ENCODE measurements at places on chromosomes 5 and 9. TPM values are rescaled to one million over a fixed set of nuclear protein-coding genes. Genes with fewer than 3 reads are reported as not detected.
A peak's percentile ranks its signal among the peaks of the same experiment; 100 is the strongest.

- DNase-seq: no peak
Measured at GRCh38 chr5:158642879-158643278, 456.8 kb downstream of the EBF1 start.

- DNase-seq: no peak
Measured at GRCh38 chr5:127660047-127660733, 11.3 kb downstream of the CTXN3 start.

GRCh38 chr9:74711341-74711740 is 176.4 kb downstream of the TRPM6 start:
- no peak for DNase-seq

GRCh38 chr5:8829323-8830029 is 716.4 kb downstream of the SEMA5A start:
- no peak for DNase-seq

DNA sequence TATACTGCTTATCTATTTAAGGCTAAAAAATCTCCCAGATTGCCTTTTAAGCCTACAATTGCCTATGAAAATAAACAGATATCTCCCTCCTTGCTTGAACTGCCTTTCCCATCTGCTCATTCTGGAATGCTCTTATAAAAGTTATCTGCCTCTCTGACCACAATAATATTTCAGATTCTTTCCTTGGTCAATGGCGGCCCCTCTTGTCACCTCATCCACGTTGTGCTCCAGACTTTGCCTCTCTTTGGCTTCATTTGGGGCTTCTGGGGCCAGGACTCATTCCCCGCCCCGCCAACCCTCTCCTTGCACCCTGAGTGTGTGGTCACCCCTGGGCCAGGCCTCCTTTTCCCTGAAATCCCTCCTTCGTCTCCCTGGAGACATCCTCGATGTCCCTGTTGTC is 110.0 kb upstream of the RPS23 start:
- DNase-seq: no peak

GRCh38 chr9:131851414-131851813 is 111.5 kb upstream of the RAPGEF1 start:
- no peak for DNase-seq

DNA sequence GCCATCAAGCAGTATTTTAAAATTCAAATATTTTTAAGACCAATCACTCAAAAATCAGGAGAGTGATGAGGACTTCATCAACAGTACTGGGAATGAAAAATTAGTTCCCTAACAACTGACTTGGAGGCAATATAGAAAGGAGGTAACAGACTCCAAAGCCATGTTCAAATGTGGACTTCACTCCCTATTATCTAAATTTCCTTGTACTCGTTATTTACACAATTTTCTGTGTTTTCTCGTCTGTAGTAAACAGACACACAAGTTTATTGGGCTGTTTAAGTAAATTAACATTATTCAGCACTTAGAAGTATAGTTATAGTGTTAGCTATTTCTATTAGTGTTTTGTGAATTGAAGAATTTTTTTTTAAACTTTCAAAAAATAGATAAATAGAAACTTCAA is 159.5 kb upstream of the FTMT start:
- no peak for DNase-seq

DNA sequence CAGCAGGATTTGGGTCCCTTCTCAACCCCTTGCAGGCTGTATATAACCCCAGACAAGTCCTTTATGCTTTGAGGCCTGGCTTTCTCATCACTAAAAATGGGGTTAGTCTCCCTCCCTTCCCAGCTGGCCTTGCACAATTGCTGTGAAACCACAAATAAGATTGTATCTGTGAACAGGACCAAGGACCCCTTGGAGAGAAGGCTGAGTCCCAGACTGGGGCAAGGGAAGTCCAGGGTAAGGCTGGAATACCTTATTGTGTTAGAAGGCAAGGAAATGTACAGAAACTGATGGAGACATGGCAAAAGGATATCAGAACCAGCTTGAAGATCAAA is 11.4 kb downstream of the MACROH2A1 start:
- no peak for DNase-seq

- no peak for DNase-seq
Measured at GRCh38 chr5:156598964-156599363, 251.1 kb upstream of the PPP1R2B start.

DNA sequence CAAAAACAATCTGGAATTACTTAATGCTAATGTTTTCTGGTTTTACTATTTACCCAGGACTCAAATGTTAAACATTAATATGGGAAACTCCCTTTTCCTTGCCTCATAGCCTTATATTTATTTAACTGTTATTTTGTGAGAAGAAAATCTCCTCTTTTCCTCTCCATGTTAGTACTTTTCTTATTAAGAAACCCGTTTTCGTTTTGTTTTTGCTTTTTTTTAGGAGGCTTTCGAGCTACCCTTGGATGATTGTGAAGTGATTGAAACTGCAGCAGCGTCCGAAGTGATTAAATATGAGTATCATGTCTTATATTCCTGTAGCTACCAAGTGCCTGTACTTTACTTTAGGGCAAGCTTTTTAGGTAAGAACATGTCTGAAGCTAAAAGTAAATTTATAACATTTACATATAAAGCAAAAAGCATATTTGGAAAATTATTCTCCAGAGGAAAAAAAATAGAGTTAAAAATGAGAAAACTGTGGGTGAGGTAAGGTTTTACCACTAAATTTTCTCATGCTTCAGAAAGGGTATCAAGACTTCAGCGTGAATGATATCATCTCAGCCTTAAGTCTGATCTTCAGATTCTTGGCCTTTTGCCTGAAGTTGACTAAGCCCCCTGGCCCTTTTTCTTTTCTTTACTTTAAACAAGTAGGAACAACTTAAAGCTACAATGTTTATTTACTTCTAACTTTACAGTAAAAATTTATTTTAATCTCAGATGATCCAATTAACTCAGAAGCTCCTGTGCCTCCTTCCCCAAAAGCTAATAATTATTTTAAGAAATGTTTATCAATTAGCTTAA is 113.8 kb downstream of the RPS23 start:
- no peak for DNase-seq

DNA sequence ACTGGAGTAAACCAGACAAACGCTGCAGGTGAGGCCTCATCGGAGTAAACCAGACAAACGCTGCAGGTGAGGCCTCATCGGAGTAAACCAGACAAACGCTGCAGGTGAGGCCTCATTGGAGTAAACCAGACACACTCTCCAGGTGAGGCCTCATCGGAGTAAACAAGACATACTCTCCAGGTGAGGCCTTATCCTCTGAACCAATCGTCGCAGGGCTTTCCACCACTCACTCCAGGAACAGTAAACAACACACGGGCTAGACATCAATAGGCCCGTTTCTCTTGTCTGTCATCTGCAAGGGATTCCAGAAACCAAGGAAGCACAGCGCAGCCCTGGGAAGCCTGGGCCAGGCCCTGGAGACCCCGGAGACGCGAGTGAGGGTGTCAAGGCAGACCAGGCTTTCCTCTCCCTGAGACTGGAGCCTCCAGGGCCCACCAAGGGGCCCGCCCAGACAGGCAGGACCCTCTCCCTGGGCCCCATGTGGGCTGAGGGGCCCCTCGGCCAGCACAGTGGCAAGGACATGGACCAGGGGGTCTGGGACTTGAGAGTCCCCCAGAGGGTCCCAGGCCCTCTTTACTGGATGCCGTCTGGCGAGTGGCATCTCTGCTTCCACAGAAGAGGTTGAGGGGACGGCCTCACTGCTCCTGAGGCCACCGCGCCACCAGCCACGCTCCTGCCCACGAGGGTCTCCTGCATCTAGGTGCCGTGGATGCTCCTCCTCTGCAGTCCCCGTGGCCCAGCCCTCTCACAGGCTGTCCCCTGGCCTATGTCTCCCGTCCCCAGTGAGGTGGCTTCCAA is 26.4 kb upstream of the NSMF start:
- DNase-seq: no peak

DNA sequence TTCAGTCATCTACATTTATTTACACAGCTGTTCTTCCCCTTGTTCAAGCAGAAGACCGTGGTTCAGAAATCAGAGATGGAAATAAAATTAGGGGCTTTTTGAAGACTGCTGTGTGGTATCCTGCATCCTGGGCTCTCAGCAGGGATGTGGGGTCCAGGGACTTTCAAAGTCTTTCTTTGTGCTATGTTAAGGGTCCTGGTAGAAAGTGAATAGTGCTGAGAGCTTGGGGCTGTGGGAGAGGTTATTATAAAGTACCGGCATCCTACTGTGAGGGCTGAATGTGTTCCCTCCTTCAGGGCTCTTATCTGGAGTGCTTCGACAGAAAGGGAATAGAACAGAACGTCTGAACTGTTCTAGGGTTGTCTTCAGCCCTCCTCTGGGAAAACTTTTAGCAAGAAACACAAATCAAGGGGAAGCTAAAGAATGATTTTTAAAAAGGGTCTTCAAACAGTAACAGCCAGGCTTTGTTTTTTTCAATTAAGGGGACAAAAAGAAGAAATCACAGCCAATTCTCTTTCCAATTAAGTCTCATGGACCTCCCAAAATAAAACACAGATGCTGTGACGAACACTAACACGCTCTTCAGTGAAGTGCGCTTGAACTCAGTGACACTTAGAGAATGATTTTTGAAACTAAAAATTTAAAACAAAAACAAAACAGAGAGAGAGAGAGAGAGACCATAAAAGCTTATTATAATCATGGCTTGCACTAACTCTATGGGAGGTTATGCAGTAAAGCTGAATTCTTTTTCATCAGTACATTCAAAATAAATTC is 15.7 kb upstream of the SLC1A3 start:
- DNase-seq: no peak

DNA sequence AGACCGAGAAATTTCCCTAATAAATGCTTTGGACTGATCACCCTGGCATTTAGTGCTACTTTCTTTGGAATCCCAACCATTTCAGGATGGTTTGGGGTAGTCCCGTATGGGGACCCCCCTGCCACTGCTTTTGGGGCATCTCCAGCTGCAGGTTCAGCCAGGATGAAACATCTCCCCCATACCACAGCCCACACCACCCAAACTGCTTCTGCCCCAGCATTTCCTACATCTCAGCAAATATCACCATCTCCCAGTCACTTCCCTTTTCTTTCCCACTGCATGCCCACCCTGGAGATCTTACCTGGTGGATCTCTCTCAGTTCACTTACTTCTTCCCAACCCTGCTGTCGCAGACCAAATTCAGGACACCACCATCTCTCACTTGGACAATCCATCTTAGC is 4.8 kb upstream of the P4HA2 start:
- DNase-seq: no peak

DNA sequence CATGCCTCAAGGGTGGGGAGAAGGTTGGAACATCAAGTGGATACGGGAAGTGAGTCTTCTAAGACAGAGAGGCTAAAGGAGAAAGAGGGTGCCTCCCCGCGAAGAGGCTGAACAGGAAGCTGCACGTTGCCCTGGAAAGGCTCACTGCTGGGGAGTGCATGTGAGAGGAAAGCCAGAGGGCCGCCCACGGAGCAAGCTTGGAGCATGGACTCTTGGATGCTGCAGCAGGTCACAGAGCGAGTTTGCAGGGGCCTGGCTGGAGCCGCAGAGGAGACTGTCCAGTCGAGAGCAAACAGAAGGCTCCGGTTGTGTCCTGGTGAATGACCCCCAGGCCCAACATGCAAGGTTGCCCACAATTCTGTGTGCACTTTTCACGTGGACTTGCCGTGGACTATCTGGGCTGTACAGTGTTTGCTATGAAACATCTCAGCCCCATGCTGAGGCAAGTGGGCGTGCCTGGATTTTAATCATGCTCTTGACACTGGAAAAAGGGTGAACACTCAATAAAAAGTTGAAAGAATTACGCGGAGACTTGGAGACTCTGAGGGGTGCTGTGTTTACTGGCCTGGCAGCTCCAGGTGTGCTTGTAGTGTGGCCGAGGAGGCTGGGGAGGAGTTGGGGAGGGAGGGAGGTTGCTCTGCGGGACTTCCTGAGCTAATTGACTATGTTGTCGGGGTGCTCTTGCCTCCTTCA is 54.5 kb upstream of the GARNL3 start:
- no peak for DNase-seq

DNA sequence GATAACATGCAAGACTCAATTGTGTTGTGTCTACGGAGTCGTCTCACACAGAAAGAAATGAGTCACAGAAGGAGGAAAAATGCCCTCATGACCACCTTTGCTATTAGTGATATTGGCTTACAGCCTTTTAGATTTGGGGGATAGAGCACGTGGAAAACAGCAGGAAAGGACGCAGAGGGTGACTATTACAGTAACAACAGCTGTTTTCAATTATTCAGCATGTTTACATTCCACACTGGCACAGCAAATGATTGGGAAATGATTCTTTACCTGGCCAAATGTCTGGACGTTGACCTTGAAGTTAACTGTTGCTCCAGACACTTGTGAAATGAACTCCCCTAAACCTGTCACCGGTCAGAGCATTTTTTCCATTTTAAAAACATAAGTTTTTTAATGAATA is 46.8 kb downstream of the APTX start:
- no peak for DNase-seq

DNA sequence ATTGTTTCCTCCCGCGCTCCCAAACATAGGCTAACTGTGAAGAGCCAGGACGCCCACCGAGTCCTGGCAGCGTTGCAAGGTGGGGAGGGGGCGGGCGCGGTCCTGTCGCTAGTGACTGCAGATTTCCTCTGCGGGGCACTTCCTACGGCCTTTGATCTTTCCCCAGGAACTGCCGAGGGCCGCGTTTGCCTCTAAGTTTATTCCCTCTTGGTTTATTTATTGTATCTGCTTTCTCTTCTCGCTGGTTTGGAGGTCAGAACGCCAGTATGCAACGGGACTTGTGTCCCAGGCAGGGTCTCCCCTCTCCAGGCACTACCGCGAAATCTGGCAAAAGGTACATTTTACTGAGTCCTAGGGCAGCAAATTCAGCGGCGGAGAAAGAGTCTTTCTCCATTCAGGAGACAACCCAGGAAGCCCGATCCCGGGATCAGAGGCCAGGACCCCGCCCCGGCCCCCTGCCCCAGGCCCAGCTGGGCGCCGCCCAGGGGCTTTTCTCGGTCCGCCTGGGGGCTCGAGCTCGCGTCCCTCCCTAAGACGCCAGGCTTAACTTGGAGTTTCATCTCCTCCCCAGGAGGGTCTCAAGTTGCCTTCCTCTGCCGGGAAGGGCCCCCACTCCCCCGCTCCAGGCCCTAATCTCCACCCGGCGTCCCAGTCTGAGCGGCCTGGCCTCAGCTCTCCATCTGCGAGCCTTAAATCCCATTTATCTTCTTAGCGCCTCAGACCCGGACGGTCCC is 884 bp upstream of the EGFLAM start:
- no peak for DNase-seq

DNA sequence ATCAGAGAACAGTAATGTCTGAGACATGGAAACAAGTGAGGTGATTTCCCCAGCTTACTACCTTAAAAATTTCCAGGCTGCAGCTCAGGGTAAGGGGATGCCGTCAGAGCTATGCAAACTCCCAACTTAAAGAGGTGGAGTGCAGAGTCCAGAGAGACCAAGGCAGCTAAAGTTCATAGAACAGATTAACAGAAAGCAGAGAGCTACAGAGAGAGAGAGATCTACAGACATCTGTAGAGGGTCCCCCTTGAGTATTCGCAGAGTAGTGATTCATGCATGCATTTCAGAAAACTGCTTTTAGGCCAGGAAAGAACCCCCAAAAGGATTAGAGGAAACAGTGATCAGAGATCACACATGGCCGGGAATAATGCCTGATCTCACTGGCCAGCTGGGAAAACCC is 306.2 kb upstream of the PUM3 start:
- no peak for DNase-seq

- DNase-seq: no peak
Measured at GRCh38 chr5:9445826-9446388, 100.0 kb downstream of the SEMA5A start.

- DNase-seq: peak; percentile 28
Measured at GRCh38 chr5:149317281-149318048, 27.8 kb upstream of the GRPEL2 start.

The TRUB2 gene
- total RNA-seq: 14.5 TPM

The GPR21 gene
- 0.97 TPM for total RNA-seq

The ACOT12 gene
- total RNA-seq: 0.44 TPM

The VAV2 gene
- 25.7 TPM for total RNA-seq

The ADRA1B gene
- total RNA-seq: 0.32 TPM

The MEGF10 gene
- 0.03 TPM for total RNA-seq

The C5orf58 gene
- not detected for total RNA-seq

The AK3 gene
- 24.7 TPM for total RNA-seq

Measured in pancreas (tissue), 10 donors.